ENCODE measurements at places on chromosomes 7 and 10.

DNA sequence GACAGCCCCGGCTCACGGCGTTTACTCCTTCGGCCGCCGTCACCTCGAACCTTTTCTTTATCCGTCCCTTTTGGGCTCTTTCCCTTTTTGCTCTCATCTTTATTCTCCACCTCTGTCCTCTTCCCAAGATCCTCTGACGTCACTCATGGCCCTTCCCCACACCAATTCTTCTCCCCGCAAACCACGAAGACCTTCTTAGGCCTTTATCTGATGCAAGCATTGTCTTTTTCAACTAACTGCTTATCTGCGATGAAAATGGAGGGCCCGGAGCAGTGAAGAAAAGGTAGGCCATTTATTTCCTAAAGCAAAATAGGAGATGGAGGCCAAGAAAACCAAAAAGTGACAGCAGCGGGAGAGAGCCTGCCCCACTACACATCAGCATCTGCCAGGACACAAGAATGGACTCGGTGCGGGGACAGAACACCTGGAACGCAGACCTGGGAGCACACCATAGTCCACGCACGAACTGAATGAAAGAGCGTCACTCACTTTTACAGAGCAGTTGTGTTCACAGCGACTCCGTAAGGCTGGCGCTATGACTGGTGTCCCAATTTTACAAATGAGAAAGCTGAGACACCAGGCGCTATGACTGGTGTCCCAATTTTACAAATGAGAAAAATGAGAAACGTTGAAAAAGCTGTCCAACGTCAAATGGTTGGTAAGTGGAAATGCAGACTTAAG is 45.3 kb downstream of the ZNF777 start:
- no peak for DNase-seq

DNA sequence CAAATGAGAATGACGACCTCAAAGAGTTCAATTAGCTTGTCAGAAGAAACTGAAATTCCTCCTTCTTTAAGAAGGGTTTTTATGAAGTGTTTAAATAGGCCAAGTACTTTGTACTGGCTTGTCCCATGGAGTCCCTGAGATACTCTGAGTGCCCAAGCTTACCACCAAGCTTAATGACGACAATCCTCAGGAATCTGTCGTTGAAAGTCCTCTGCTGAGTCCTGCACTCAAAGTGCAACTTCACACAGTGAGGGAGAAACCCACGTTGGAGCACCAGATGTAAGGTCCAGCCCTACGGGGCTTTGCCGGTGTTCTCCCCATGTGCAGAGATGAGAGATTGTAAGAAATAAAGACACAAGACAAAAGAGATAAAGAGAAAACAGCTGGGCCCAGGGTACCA is 42.8 kb upstream of the AKR1C2 start:
- no peak for DNase-seq

DNA sequence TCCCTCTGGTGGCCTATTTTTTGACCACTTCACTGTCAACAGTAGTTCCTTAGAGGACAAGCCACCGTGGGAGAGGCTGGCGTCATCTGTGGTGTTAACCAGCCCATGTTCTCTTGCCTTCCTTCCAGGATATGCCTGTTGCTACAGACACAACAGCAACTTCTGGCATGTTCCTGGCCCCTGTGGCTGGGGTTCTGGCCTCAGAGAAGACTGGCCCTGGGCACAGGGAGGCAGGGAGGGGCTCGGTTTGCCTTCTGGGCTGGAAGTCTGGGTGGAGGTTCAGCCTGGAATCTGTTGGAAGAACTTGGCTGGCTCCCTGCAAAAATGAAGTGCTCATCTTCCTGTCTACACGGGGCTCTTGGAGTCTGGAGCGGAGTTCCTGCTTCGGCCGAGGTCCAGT is 25.7 kb downstream of the GOLGA7B start:
- DNase-seq = no peak

DNA sequence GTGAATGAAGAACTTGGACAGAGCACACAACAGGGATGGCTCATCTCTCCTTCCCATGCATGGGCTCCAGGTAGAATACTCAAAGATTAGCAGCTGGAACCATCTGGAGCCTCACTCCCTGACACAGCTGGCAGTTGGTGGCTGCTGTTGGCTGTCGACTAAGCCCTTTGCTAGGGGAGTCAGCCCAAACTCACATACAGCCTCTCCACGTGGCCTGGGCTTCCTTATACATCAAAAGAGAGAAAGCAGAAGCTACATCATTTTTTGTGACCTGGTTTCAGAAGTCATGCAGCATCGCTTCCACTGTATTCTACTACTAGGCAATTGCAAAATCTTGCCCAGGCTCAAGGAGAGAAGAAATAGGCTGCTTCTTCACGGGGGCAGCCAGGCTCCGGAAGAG is 24.4 kb downstream of the ASNS start:
- DNase-seq = no peak

DNA sequence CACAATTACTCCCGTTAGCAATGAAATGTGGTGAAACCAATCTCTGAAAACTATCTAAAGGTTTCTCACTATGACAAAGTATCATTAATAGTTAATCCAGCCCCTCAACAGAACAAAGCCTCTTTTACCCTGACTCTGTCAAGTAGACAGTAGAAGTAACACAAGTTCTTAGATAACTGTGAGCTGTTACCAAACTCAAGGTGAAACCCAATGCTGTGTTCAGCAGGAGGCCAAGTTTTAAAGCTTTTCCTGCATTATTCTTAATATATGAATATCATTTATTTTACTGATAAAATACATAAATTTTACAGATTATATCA is 109.1 kb downstream of the SRPK2 start:
- DNase-seq = no peak

DNA sequence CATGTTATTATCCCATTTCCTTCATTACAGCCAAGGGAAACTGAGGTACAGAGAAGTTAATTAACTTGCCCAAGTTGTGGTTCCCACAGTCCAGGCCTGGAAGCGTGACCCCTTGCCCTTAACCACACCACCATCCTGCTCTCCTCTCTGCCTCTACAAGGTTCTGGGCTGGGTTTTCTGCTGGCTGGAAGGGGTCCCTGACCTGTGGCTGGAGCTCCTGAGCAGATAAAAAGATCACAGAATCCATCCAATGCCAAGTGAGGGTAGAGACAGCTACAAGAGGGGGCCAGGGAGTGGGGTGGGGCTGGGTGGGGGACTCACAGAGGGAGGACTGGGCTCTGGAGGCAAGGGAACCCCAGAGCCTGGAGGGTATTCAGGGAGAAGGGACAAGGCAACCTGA is 9.7 kb downstream of the ASB10 start:
- DNase-seq = no peak

GRCh38 chr10:44396671-44397191 is 11.8 kb upstream of the CXCL12 start:
- no peak for DNase-seq
